Stimulated activated CD4-positive, alpha-beta T cell treated with anti-CD3 and anti-CD28 coated beads, Interleukin-12 subunit alpha, Interleukin-12 subunit beta, amount 100 ng/mL, for 48 hours (primary cell): ENCODE measurements at places on chromosomes 13 and 19.

DNA sequence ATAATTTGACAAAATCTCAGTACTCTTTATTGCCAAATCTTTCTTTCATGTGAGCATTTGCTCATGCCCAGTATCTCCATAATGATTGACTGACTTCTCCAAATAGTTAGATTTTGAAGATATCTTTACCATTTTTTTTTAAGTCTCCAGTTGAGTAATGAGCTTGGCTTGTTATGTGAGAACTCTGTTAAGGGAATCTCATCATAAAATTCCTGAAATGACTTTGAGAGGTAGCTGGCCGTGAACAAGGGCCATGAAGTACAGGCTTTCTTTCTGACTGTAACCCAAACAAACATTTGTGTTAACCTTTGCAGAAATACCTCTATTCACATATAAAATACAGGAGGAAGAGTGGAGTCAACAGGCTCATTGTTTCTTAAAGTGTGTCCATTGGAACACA, 449.7 kb downstream of the IRS2 start:
- DNase-seq: no peak

DNA sequence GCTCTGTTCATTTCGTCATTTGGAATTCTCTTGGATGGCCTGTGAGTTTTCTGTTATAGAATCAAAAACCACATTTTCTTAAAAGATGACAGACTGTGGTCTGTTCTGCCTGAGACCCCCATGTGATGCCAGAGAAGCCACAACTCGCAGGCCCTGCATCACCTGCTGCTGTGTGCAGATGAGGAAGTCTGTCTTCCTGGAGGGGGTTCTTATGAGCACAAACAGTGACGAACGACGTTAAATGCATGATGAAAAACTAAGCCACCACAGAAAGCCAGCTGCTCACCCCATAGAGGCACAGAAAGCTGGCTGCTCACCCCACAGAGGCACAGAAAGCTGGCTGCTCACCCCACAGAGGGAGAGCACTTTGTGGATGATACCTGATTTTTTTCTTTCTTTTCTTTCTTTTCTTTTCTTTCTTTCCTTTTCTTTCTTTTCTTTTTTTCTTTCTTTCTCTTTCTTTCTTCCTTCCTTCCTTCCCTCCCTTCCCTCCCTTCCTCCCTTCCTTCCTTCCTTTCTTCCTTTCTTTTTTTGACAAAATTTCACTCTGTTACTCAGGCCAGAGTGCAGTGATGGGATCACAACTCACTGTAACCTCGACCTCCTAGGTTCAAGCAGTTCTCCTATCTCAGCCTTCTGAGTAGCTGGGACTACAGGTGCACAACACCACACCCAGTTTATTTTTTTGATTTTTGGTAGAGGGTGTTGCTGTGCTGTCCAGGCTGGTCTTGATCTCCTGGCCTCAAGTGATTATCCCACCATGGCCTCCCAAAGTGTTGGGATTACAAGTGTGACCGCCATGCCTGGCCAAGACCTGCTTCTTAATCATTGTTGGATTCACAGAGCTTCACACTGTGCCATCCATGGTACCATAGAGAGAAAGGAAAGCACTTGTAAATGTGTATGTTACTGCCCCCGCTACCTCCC, 1191.4 kb downstream of the UQCRFS1 start:
- no peak for DNase-seq

DNA sequence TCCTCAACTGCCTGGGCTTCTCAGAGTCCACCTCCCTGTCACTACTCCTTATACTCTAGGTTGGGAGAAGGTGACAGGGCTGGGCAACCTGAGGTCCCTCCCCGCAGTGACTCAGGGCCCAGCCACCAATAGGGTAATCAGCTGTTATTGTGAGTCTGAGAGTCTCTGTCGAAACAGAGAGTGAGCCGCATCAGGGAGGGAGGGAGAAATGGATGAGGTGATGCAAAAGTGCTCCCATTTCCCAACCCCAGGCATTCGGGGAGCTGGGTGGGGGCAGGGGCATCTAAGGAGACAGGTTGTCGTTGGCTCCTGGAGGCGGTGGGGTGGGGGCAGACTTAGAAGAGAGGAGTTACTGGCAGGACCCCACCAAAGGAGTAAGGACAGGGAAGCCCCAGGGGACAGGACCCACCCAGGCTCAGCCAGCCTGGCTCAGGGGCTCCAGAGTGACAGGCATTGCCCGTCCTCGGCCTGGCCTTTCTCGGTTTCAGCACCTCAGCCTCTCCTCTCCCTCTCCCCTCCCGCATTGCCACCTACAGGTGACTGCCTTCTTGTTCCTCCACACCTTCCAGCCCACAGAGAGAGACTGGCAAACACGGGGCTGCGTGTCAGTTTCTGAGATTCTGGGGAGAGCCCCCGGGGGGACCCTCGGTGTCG, at the start of gene DMKN:
TSS of gene DMKN (minus strand) at position 22 of the 654 bp plus-strand sequence. CDS start 174 bp downstream, outside the sequence.
- DNase-seq: no peak

- DNase-seq: no peak
These were observed 110.9 kb downstream of the SACS start for GRCh38 chr13:23322353-23323336.

DNA sequence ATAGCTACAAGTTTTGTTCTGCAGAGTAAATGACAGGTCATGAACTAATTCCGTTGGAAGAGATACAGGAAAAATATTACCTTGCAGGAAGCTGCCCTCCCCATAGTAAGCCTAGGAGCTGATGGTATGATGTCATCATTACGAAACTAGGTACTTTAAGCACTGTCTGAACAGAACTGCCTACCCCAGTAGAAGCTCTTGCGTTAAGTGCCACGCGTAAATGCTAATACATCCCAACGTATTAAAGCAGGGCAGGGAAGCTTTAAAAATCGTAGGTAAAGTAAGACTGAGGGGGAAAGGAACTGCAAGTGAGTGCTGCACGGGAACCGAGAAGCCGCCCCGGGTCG, 572 bp downstream of the UGGT2 start:
- DNase-seq: no peak

- no peak for DNase-seq
These were observed 86.7 kb upstream of the GPR12 start for GRCh38 chr13:26847281-26847680.

DNA sequence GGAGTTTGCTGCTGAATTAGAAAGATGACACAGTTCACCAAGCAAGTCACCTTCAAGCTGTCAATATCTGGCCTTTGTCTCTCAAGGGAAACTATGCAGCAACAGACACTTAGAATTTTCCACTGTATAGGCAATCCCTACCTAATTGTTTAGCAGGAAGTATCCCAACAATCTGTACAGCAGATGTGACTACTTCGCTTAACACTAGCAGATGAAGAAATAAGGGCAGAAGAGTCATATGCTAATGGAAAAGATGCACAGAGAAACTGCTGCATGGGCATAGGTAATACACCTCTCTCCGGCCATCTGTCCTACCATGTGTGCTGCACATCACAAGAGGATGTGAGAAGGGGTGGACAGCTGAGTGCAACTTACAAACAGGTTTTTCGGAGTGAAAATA, 851.2 kb downstream of the PCDH9 start:
- DNase-seq: no peak

GRCh38 chr19:53079313-53079924, 23.8 kb downstream of the ZNF160 start:
- no peak for DNase-seq

DNA sequence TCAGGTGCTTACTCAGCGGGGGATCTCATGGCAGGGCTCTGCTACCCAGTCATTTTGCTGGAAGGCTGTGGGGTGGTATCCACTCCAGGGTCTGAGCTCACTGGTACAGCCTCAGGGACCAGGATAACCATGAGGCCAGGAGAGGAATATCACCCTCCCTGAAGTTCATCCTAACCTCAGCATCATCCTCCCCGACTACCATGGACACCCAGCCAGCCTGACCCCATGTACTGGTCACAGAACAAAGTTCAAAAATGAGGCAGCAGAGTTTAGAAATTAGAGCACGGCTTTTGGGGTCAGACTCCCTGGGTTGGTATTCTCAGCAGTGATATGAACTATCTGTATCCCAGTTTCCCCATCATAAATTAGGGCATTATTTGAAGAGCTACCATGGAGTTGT, 35.5 kb upstream of the RXFP2 start:
- no peak for DNase-seq

- DNase-seq: no peak
These were observed 39.1 kb upstream of the IL17D start for GRCh38 chr13:20664351-20664750.

DNA sequence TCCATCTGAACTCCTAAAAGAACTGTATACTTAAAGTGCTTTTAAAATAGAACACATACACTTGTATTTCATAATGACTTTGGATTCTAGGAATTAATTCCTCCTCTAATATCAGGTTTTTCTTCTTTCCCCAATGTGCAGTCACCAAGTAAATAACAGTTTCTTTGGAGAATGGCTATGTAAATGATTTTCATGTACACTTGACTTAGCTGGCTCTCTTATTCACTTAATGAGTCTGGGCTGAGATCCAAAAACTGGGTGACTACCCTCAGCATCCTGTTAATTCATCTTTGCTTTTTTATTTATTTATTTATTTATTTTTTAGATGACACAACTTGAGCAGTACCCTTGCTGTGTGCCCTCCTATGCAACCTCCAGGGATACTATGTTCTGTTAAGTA, 1003.7 kb downstream of the SLITRK1 start:
- no peak for DNase-seq

DNA sequence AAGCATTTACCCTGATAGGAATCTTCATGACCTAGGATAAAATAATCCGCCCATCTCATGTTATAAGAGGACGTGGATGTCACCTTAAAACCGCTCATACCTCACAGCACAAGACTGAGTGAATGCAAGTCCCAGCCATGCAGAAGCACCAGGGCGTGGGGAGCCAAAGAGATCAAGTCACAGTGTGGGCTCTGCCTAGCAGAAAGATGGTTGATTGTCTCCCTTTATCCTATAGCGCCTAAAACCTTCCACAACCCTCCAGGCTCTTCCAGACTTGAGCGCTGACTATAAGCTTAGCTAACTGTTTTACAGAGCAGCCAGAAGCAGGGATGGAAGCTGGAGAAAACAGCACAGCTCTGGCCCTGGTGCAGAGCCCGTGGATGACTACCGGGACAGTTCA, 6.8 kb upstream of the ANKRD10 start:
- no peak for DNase-seq

GRCh38 chr19:28606269-28607032, 606.5 kb downstream of the UQCRFS1 start:
- DNase-seq: no peak

- DNase-seq: no peak
These were observed 155.7 kb upstream of the SLITRK1 start for GRCh38 chr13:84038001-84038400.

DNA sequence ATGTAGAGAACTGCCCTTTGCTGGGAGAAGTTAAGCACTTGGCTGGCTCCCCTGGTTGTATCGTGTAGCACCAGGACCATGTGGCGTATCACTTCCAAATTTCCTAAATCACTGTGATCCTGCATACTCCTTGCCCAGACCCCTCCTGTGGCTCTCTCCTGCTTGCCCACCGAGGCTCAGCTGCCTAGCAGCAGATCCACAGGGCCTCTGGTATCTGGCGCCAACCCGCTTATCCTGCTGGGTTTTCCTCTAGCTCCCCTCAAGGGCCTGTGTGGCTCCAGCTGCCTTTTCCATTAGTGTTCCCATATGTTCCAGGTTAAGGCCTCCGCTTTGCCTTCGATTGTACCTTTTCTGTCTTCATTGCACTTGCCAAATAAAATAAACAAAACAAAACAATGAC, 16.5 kb downstream of the LRCH1 start:
- no peak for DNase-seq

DNA sequence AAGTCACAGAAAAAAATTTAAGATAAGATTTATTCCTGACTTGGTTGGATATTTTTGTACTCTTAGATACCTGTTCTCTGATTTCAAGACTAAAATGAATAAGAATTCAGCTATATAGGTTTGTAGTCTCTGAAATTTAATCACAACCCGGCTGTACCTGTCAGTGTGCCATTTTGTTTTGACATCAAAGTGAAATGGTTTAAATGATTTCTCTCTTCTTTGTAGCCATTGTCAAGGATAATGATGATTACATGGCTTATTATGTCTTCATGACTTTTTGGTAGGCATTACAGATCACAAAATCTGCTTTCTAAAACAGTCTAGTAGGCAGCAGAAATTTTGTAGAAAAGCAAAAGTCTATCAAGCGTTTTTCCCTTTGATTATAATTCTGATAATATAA, 72.5 kb downstream of the PCDH17 start:
- DNase-seq: no peak

DNA sequence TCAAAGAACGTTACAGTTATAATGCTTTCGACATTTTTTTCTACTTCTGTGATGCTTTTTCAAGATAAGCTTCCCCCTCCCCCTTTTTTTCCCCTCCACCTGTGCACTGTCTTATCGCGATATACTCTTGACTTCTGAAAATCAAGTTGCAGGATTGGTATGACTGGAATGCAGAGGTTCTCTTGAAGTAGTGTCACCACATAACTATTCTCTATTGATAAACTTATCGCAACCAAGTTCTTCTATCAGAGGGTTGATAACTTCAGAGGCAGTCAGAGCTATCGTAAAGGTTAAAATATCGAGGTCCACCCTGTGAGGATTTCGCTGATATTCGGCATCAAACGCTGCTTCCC, 820 bp downstream of the EID2 start:
- DNase-seq: no peak

GRCh38 chr13:20964904-20965303, 62.4 kb upstream of the XPO4 start:
- DNase-seq: no peak

DNA sequence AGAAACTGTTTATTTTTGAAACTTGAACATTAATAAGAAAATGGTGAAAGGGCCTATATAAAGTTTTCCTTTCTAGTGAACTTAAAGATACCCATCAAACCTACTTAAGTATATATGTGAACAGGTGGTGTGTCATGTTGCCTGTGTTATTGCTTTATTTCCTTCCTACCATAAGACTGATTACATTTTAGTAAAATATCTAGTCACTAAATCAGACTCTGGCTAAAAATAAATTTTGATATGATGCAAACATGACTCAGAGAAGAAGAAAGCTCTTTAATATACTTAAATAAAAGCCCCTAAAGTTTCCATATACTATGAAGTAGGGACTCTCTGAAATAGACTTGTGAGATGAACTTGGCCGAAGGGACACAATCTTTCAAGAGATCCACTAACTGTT, 35.1 kb upstream of the FBXL3 start:
- no peak for DNase-seq

DNA sequence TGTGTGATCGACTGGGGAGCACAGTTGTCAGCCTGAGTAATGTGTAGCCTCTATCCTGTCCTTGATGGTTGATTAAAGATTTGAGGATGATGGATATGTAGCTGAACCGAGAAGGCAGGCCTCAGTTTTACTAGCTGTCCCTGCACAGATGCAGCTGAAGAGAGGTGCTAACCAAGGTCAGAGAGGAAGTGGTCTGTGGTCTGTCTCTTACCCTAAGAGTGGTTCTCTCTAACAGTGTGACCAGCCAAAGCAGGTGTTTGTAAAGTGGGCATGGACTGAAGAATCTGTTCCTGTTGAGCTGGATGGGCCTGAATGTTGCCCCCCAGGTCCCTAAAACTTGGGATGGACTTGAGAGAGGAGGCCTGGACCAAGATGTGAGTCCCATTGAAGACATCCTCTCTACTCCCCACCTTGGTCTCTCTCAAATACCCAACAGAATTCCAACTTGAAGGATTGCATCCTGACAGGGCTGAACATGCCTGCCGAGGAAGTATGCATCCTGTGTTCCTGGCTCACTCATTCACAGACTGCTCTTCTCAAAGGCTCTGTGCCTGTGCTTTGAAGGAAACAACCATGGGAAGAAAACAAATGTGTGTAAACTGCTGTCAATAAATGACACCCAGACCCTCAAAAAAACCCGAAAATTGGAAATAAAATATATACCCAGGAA, 223.8 kb downstream of the MAB21L1 start:
- no peak for DNase-seq

GRCh38 chr19:55068950-55069864, 6.3 kb upstream of the RDH13 start:
- DNase-seq: no peak

- peak; percentile 72 for DNase-seq
These were observed 42.0 kb upstream of the NFIC start for GRCh38 chr19:3324405-3324856.
